ENCODE measurements at places on chromosomes 16 and 17.

DNA sequence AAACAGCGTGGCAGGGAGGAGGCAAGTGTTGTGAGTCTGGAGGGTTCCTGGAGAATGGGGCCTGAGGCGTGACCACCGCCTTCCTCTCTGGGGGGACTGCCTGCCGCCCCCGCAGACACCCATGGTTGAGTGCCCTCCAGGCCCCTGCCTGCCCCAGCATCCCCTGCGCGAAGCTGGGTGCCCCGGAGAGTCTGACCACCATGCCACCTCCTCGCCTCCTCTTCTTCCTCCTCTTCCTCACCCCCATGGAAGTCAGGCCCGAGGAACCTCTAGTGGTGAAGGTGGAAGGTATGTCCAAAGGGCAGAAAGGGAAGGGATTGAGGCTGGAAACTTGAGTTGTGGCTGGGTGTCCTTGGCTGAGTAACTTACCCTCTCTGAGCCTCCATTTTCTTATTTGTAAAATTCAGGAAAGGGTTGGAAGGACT, at the start of gene CD19:
Gene CD19 (plus strand): TSS at position 171 of the 425 bp plus-strand sequence. CDS start 30 bp downstream, at position 201.
- no peak for DNase-seq

- peak; percentile 63 for DNase-seq
These were observed 503 bp upstream of the PLCD3 start for GRCh38 chr17:45132572-45133463.

- no peak for DNase-seq
These were observed 38.0 kb downstream of the CUEDC1 start for GRCh38 chr17:57916925-57917858.

GRCh38 chr17:50301891-50302584, 27.8 kb downstream of the TMEM92 start:
- DNase-seq: no peak

DNA sequence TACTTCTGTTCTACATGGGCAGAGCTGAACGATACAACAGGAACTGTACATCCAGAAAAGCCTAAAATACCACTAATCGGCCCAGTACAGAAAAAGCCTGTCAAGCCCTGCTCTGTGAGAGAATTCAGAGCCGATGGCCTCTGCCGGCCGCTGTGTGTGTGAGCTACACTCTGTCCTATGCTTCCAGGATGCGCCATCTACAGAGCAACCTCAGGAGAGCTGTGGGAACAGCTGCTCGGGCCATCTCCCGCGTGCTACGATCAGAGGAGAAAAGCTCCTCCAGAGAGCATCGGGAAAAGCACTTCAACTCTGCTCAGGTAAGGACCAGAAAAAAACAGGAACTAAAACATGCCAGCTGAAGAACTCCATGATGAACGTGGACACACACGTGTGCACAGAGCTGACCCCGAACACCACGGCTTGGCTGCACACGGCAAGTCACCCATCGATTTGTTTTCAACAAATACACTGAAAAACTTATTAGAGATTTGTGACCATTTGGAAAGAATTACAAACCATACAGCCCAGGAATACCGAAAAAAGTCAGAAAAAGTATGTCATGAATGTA, 115.9 kb downstream of the ANKRD11 start:
- no peak for DNase-seq

GRCh38 chr16:57690782-57691471, 3.7 kb upstream of the DRC7 start:
- DNase-seq: no peak

- no peak for DNase-seq
These were observed 2.2 kb downstream of the ETV4 start for GRCh38 chr17:43543771-43544575.

DNA sequence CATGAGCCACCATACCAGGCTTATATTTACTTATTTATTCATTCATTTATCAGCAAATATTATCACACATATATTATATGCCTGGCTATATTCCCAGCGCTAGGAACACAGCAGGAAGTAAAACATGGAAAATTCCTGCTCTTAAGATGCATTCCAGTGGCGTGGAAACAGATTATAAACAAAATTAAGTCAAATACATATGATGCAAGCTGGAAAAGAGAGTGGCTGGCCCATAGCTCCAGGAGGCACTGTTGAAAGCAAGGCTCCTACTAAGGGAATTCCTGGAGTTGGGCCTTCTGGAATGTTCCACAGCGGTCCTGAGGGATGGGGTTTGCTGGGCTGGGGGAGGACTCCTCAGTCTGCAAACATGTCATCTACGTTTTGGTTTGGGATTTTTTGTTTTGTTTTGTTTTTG, 18.4 kb downstream of the ADCY9 start:
- DNase-seq: no peak

- DNase-seq: no peak
These were observed 189.9 kb downstream of the SEC14L1 start for GRCh38 chr17:77330602-77331081.

DNA sequence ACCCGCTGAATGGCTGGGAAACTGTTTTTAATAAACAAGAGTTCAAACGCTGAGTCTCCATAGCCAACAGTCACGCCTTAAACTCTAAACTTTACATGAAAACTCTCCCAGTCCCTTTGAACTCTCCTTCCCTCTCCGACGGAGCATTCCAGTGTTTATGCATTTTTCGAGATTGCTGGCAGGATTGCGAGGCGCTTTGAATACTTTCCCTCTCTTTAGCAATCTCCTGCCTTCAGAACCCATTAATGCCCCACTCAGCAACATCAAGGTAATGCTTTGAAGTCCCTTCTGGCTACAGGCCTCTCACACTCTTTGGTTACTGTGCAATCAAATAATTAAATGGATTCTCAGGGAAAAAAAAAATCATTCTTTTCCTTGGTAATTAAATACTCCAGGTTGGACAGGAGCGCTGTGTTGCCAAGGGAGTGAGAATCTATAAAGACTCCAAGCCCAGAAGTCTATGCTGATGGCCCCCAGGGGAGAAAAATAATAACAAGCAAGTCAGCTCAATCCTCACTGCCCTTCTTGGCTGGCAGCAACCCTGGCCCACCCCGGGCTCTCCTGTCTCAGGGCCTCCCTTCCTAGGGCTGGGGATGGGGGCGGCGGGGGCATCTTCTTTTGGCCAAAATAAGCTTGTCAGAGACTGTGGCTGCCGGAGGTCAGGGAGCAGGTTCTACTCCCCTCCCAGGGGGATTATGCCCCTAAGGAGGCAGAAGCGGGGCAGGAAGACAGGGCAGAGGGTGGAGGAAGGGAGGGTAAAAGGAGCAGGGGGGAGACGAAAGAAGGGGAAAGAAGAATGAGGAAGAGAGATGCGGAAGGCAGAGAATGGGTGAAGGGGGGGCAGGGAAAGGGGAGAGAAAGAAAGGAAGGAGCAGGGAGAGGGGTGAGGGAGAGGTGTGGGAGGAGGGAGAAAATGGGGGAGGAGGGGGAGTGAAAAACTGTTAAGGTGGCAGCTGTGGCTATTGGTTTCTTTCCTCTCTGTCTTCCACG, 45.2 kb downstream of the AXIN2 start:
- DNase-seq: no peak

DNA sequence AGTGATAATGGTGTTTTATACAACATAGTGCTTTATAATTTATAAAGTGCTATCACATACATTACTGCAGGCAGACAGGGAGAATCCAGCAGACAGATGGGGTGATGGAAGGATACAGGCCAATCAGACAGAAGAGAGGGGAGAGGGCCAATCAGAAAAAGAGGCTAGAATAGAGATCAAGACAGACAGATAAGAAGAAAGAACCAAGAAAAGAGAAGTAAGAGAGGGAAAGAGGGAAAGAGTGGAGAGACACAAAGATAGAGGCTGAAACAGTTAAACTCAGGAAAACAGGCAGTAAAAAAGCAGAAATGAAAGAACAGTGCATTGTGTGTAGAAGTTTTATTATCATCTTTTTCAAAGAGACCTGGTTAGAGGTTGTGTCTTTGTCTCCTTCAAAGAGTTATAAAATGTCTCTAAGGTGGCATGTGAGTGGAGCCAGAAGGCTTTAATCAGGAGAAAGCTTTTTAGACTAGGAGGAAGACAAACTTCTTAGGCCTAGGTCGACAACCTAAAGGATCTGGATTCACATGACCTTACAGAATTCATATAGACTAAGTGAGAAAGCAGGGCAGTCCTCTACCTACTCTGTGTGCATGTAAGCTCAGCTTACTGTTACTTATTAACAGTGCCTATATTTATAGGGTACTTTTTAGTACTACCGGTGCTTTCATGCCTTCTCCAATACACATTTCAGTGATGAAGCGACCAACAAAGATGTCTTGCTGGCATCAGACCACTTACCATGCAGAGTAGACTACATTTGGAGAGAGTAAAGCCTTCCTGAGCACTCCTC, 8.3 kb upstream of the CHD3 start:
- DNase-seq: no peak

DNA sequence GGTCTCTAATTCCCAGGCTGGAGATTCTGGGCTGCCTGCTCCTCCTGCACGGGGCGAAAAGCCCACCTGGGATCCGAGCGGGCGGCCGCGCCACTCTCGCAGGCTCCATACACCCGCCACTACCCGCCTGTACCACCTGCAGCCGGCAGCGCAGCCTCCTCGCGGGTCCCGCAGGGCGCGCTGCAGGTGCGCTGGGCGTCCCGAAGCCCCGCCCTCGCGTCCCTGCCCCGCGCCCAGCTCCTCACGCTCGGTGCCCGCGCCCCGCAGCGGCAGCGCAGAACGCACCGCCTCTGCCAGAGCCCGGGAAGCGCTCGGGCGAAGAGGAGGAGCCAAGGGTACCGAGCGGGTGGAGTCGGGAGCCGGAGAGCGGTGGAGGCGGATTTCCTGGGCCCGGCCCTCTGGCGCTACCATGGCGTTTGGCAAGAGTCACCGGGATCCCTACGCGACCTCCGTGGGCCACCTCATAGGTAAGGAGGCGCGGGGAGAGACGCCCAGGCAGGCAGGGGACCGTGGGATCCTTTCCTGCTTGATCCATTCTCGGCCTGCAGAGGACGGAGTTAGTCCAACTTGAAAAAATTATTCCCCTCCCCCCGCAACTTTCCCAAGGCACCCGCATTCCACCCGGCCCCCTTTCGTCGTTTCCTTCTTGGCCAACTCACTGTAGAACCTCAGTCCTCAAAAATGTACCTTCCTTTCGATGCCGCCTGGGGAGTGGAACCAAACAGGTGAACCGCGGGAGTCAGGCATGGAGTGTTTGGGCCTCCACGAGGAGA, at the start of gene TOM1L1:
Gene TOM1L1 (plus strand): TSS at position 396 of the 773 bp plus-strand sequence. CDS start 14 bp downstream, at position 410.
- DNase-seq: no peak

- no peak for DNase-seq
These were observed 48.8 kb upstream of the SDK2 start for GRCh38 chr17:73693071-73693470.

- no peak for DNase-seq
These were observed 16.7 kb upstream of the C16orf78 start for GRCh38 chr16:49356728-49357488.

DNA sequence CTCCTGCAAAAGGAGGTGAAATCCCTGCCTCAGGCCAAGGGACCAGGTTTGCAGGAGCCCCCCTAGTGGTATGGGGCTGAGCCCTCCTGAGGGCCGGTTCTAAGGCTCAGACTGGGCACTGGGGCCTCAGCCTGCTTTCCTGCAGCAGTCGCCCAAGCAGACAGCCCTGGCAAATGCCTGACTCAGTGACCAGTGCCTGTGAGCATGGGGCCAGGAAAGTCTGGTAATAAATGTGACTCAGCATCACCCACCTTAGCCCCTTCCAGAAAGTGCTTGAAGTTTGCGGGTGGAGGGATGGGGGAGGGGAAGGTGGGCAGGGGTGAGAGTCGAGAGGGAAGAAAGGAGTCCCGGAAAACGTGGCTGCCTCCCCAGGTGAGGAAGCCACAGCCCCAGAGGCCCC, 2.1 kb downstream of the MC1R start:
- no peak for DNase-seq

DNA sequence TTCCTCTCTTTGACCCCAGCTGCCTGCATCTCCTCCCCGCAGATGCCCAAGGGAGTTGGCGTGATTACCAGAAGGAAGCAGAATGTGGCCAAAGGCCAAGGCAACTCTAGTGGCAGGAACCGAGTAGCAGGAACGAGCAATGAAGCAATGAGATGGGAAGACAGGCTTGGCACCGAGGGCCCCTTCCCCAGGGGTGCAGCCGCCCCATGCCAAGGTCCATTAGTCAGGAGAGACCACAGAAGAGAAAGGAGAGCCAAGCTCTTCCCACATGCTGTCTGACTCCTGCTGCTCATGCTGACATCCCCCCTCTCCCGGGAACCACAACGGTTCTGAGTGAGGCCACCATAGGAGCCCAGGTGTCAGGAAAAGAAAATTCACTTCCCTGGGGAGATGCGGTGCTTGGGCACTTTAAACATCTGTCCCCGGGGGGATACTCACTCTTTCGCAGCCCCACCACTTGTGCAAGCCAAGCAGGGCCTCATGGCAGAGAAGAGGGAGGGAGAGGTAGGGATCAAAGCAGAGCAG, 67.4 kb downstream of the MYO18A start:
- DNase-seq: no peak

DNA sequence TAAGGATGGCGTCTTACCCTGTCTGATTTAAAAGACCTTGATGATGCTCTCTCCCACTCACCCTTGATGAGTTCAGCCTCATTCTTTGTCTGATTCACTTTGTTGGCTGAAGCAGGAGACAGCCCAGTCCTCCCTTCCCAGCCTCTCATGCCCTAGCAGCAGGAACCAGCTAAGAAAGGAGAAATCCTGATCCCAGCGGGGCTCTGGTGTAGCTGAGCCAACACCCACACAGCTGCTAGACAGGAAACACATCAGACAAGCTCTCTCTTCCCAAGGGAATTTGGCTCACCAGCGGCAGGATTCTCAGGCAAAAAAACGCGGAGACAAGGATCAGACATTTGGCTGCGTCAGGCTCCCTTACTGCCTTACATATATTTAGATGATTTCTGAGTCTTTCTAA, 211.5 kb downstream of the CDH11 start:
- DNase-seq: no peak

Measured in CD8-positive, alpha-beta memory T cell (primary cell).